ENCODE measurements at places on chromosomes 2 and 18.
A peak's percentile ranks its signal among the peaks of the same experiment; 100 is the strongest.

GRCh38 chr2:70560442-70560841 lies 6.8 kb upstream of the TGFA start:
- H3K4me3 ChIP-seq: no peak overlapping the region
- H3K4me1 ChIP-seq: no peaks in the 10 kb centered on the region
- peak; percentile 16 for DNase-seq
- H3K36me3 ChIP-seq: no peaks in the 10 kb centered on the region
- H3K27me3 ChIP-seq: peaks cover 7% of the 10 kb centered on the region
- no peak overlapping the region for H3K27ac ChIP-seq

DNA sequence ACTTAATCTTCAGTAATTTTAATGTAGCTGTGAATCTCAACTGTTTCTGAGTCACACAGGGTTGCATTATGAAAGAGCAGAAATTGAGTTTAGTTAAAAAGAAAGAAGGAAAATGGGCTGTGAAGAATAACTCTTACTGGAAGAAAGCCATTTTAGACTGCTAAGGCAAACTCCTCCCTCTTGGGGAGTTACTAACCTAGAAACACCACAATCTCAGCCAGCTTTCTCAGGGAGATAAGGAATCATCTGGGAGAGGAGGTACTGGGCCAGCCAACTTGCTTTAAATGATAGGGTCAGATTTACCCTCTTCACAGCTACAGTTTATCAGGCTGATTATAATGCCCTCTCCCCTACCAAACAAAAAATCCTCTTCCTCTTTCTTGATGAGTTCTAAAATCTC lies 119.5 kb downstream of the CCDC148 start:
- H3K36me3 ChIP-seq: no peaks in the 10 kb centered on the region
- H3K4me3 ChIP-seq: no peak overlapping the region
- H3K27me3 ChIP-seq: no peaks in the 10 kb centered on the region
- no peaks in the 10 kb centered on the region for H3K4me1 ChIP-seq
- no peak for DNase-seq

GRCh38 chr2:177573120-177573519 lies 180.5 kb downstream of the AGPS start:
- H3K27me3 ChIP-seq: no peaks in the 10 kb centered on the region
- H3K4me1 ChIP-seq: peaks cover 27% of the 10 kb centered on the region
- no peak overlapping the region for H3K4me3 ChIP-seq
- no peaks in the 10 kb centered on the region for H3K36me3 ChIP-seq
- peak; percentile 44 for DNase-seq

GRCh38 chr18:58117786-58118403 lies 73.9 kb downstream of the NEDD4L start:
- no peak overlapping the region for H3K4me3 ChIP-seq
- no peaks in the 10 kb centered on the region for H3K4me1 ChIP-seq
- no peaks in the 10 kb centered on the region for H3K27me3 ChIP-seq
- no peaks in the 10 kb centered on the region for H3K36me3 ChIP-seq
- H3K27ac ChIP-seq: no peak overlapping the region

DNA sequence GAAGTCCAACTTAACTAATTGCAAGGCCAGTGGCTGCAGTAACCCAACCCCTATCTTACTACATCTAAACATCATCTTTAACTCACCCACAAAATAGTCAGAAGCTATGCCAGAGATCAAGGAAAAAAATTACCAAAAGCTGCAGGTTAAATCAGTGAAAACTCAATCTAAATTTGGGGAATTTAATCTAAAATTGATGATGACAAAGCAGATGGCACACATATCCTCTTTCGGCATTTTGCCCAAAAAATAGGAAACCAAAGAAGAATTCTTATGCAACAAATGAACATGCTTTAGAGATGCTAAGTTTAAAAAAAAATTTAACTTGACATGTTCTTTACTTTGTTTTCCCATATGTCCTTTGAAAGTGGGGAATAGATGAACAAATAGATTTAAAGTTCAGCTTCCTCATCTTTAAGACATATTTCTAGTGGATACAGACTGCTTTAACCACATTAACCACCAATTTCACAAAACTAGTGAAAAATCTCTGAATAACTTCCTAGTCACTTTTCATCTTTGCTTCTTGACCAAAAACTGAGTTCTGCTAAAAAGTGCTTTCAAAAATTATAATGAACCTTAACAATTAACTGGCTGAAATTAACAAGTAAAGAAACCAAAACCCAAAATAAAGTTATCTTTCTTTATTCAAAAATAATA lies 74.3 kb upstream of the CCDC150 start:
- H3K4me3 ChIP-seq: no peak overlapping the region
- no peak for DNase-seq
- H3K36me3 ChIP-seq: no peaks in the 10 kb centered on the region
- H3K4me1 ChIP-seq: no peaks in the 10 kb centered on the region

GRCh38 chr2:128291161-128291843 lies 27.4 kb downstream of the HS6ST1 start:
- H3K4me1 ChIP-seq: peaks cover 32% of the 10 kb centered on the region
- H3K27ac ChIP-seq: peak overlapping the region; percentile 4
- no peaks in the 10 kb centered on the region for H3K27me3 ChIP-seq
- H3K36me3 ChIP-seq: no peaks in the 10 kb centered on the region
- no peak for DNase-seq
- no peak overlapping the region for H3K4me3 ChIP-seq

DNA sequence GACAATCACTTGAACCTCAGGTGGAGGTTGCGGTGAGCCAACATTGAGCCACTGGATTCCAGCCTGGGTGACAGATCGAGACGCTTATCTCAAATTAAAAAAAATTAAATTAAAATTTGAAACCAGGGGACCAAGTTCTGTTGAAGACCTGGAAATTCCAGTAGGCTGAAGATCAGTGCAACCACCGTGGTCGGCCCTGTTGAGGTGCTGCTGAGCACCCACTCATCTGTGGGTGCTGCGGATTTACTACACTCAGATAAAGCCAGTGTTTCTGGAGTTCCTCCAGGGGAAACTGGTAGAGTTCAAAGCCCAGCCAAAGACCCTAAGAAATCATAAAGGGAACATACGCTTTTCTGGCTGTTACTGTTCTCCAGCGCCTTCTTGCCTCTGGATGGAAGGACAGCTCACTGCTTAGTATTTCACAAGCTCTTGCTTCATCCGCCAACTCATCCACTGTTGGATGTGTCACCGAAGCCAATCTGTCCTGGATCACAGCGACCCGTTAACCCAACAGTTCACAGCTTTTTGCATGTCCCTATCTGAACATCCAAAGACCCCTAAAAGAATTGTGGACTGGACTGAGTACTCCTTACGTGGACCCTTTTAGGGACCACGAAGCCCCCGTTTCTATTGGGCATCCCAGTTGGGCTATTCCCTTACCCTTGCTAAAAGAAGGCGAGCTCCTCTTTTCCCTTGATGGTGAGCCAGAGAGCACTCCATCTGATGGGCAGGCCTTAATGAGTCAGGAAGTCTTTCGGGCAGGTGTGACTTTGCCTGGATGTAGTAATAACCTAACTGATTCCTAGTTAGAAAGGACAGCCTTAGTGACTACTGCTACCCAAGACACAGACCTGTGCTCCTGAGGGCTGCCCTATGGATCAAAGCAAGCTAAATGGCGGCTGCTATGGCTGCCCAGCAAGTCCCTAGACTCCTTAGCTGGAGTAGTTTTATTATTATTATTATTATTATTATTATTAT lies 6.0 kb upstream of the ALPP start:
- H3K27me3 ChIP-seq: no peaks in the 10 kb centered on the region
- H3K4me1 ChIP-seq: no peaks in the 10 kb centered on the region
- H3K27ac ChIP-seq: no peak overlapping the region
- H3K36me3 ChIP-seq: no peaks in the 10 kb centered on the region
- no peak for DNase-seq
- H3K4me3 ChIP-seq: no peak overlapping the region
